ENCODE measurements at places on chromosomes 5 and 9. TPM values are rescaled to one million over a fixed set of nuclear protein-coding genes. Genes with fewer than 3 reads are reported as not detected.

DNA sequence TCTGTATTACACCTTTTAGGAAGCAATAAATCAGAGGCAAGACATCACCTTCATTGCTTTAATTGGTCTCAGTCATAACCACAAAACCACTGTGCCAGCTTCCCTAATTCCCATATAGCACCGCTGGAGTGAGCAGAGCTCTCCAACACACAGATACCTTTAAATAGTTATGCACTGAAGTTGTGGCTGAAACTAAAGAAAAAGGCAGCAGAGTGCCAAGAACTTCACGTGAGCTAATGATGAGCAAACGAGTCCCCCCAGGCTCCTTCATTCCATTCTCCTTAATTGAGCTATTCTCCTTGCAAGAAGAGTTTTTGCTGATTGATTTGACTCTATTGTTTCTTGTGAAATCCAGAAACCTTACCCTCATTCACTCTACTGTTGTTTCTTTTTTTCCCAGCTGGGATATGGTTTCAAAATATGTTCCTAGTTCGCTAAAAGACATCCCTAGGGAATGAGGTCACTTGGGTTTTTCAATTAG is 501.5 kb downstream of the SPATA31D1 start:
- DNase-seq = no peak

DNA sequence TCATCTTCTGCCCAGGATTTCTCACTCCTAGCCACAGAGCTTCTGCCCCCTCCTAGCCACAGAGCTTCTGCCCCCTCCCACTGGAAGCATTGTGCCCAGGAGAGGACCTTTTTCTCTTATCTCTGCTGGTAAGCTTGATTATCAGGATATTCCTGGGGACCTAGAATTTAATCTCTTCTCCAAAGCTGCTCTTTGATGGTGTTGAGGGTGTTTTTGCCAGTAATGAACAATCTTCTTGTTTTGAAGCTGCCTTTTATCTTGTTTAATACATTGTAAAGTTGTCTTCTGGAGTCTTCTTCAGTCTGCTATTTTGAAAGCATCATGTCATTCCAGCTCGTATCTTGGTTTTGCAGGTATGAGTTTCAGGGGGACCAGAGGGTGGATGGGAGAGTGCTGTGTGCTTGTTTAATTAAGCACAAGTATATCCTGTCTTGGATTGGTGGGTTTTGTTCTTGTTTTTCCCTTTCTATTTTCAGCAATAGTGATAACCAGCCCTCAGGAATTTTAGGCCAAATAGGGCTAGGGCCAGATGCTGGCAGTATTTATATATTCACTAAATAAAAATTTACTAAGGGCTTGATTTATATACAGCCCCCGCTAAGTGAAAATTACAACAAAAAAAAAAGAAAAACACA is 214.0 kb upstream of the DMRT1 start:
- no peak for DNase-seq

DNA sequence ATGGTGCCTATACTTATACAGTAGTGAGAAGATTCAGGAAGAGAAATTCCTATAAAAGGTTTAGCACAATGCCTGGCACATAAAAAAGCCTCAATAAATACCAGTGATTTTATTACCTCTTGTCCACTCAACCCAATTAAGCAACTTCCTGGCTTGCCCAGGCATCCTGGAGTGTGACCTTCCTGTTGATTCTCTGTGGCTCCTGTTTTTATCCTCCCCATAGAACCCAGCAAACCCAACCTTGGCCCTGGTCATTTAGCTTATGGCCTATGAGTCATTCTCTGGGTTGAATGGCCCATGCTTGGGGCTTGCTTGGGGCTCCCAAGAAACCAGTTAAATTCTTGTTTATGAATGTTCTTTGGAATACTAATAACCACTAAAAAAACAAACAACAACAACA is 21.4 kb upstream of the SPARC start:
- DNase-seq = no peak

DNA sequence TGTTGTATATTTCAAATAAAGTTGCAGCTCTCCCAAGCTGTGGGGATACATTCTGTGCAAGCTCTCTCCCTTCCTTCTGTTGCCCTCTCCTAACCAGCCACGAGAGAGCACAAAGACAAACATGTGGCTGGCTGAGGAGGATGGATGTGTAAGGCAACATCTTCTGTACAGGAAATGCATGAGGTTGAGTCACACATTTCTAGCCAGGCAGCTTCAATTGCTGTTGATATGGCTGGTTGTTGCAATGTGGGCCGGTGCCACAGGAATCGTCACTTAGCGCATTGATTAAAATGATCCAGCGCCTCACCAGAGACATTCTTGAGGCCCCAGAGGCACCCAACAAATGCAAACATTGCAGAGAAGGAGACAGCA is 207.1 kb downstream of the ICE1 start:
- no peak for DNase-seq

The ADAMTSL1 gene
- not detected for polyA plus RNA-seq

GRCh38 chr5:86814315-86814714 is 196.6 kb downstream of the COX7C start:
- no peak for DNase-seq

The ZNF462 gene
- not detected for polyA plus RNA-seq

The GABRA6 gene
- not detected for polyA plus RNA-seq

DNA sequence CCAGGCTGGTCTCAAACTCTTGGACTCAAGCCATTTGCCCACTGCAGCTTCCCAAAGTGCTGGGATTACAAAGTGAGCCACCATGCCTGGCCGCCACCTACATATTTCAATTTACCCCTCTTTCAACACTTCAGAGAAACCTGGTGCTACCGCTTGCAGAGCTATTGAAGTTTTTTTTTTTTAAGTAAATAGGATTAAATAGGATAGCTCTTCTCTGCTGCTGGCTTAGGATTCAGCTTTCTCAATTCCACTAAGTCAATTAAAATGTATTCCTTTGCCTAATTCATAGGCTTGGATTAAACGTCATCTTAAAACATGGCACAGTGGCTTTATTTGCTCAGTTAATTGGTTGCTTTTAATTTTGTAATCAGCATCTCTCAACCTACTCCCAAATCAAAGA is 41.0 kb downstream of the KIAA1191 start:
- no peak for DNase-seq

- DNase-seq = no peak
Measured at GRCh38 chr9:13575558-13575957, 296.1 kb upstream of the MPDZ start.

- DNase-seq = peak; percentile 67
Measured at GRCh38 chr9:114592356-114592755, 4.8 kb downstream of the ATP6V1G1 start.
